Stimulated activated CD8-positive, alpha-beta memory T cell treated with anti-CD3 and anti-CD28 coated beads, Interleukin-7, amount 100 ng/mL, for 24 hours (primary cell): ENCODE measurements at places on chromosomes 7 and 10.

- no peak for DNase-seq
These were observed 120.8 kb downstream of the POU6F2 start for GRCh38 chr7:39098506-39098905.

DNA sequence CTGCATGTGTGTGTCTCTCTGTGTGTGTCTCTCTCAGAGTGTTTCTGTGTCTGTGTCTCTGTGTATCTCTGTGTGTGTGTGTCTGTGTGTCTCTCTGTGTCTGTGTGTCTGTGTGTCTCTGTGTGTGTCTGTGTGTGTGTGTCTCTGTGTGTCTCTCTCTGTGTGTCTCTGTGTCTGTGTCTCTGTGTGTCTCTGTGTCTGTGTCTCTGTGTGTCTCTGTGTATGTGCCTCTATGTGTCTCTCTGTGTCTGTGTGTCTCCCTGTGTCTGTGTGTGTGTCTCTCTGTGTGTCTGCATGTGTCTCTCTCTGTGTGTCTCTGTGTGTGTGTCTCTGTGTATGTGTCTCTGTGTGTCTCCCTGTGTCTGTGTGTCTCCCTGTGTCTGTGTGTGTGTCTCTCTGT is 44.8 kb upstream of the C10orf71 start:
- DNase-seq: no peak

DNA sequence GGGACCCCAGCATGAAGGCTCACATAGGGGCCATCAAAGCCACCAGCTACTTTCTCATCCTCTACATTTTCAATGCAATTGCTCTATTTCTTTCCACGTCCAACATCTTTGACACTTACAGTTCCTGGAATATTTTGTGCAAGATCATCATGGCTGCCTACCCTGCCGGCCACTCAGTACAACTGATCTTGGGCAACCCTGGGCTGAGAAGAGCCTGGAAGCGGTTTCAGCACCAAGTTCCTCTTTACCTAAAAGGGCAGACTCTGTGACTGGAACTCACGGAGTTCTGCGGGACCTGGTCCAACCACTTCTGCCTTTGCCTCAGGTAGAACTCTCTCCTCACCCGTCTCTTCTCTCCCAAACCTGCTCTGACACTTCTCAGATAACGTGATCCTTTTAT is 945 bp downstream of the TAS2R40 start:
- no peak for DNase-seq

GRCh38 chr10:11846542-11846941 is 23.4 kb downstream of the PROSER2 start:
- no peak for DNase-seq

GRCh38 chr10:93947055-93947454 is 46.7 kb upstream of the PLCE1 start:
- DNase-seq: no peak

- DNase-seq: no peak
These were observed 56.6 kb upstream of the RAB18 start for GRCh38 chr10:27447540-27447939.

DNA sequence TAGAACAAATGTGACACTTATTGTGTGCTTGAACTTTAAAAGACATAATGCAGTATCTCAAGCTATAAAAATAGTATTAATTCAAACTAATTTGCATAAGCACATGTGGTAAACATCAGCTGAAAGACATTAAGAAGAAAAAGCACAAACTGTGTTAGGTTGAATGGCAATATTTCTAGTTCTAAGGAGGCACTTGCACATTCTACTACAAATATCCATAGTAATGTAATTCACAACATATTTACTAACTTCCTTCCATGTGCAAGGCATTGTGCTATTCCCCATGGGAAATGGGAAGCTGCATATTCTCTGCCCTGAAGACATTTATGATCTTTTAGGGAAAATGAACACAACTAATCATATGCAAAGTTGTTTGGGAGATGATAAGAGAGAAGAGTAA is 80.2 kb upstream of the SLC13A1 start:
- DNase-seq: no peak

GRCh38 chr10:58079461-58079860 is 188.2 kb downstream of the IPMK start:
- DNase-seq: no peak

- no peak for DNase-seq
These were observed 8.2 kb upstream of the MTPAP start for GRCh38 chr10:30357075-30357801.

DNA sequence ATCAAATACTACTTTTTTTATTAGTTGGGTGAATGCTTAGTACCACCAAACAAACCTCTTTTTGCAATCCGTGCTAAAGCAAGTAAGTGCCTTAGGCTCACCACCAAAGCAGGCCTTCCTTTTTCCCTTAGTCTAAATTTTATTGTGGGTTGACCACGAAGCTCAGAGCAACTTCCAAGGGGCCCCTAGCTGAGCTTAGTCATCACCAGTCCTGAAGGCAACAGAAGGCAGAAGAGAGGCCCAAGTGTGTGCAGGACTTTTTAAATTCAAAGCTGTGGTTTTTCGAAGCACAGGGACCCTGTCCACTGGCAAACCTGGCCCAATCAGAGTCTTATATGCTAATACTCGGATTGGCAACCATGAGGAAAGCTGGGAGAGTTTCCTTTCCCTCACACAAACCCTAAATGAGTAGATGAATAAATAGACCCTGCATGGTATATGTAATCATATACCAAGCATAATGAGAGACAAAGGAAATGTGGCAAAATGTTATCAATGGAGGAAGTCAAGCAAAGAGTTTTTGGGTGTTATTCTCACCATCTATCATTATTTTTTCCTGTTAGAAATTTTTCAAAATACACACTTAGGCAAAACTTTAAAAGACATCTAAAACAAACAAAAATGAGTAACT is 453.2 kb upstream of the GALNT17 start:
- no peak for DNase-seq

GRCh38 chr7:78959477-78959876 is 494.0 kb downstream of the MAGI2 start:
- DNase-seq: no peak
